ENCODE measurements at places on chromosomes 7 and 10. TPM values are rescaled to one million over a fixed set of nuclear protein-coding genes. Genes with fewer than 3 reads are reported as not detected.

FAM25A gene
- total RNA-seq: not detected

ZNF487 gene
- total RNA-seq: 6.0 TPM

UCMA gene
- not detected for total RNA-seq

FAM200A gene
- 4.1 TPM for total RNA-seq

PRR15 gene
- 4.2 TPM for total RNA-seq

PON1 gene
- not detected for total RNA-seq

CYP2C18 gene
- total RNA-seq: not detected

SUN3 gene
- total RNA-seq: not detected

NKX1-2 gene
- total RNA-seq: not detected

KEL gene
- total RNA-seq: not detected

GRM3 gene
- total RNA-seq: not detected

ZNF277 gene
- 21.9 TPM for total RNA-seq

CUBN gene
- total RNA-seq: 0.34 TPM

PLPP4 gene
- 6.8 TPM for total RNA-seq

PPA1 gene
- 204 TPM for total RNA-seq

ZP3 gene
- total RNA-seq: 21.8 TPM

ABCB1 gene
- 9.0 TPM for total RNA-seq

ZNF239 gene
- total RNA-seq: 4.7 TPM

MRLN gene
- total RNA-seq: not detected

SLIT1 gene
- 0.03 TPM for total RNA-seq

PIK3CG gene
- total RNA-seq: not detected

GIMAP5 gene
- total RNA-seq: not detected

NUTM2A gene
- total RNA-seq: 1.7 TPM

NEUROD6 gene
- total RNA-seq: not detected

WASHC2C gene
- total RNA-seq: 19.6 TPM

TAS2R3 gene
- not detected for total RNA-seq

SPAM1 gene
- total RNA-seq: not detected

CFTR gene
- total RNA-seq: not detected

SAMD9 gene
- 4.0 TPM for total RNA-seq

AOC1 gene
- not detected for total RNA-seq

VWA2 gene
- not detected for total RNA-seq

SPACDR gene
- not detected for total RNA-seq

PRTFDC1 gene
- total RNA-seq: 9.8 TPM

FAM24A gene
- not detected for total RNA-seq

EGR2 gene
- total RNA-seq: 0.03 TPM

SFTPA1 gene
- total RNA-seq: not detected

TWIST1 gene
- not detected for total RNA-seq

SPDYE11 gene
- not detected for total RNA-seq

PLEKHA1 gene
- total RNA-seq: 42.6 TPM

CALHM3 gene
- total RNA-seq: not detected

CALU gene
- total RNA-seq: 166 TPM

RNF32 gene
- 2.6 TPM for total RNA-seq

OR6B1 gene
- not detected for total RNA-seq

SPDYE9 gene
- total RNA-seq: not detected

OR2A7 gene
- not detected for total RNA-seq

DCLRE1C gene
- 8.1 TPM for total RNA-seq

ANXA8L1 gene
- total RNA-seq: not detected

OPALIN gene
- total RNA-seq: not detected

GHRHR gene
- not detected for total RNA-seq

OPN1SW gene
- total RNA-seq: not detected

CCDC3 gene
- not detected for total RNA-seq

CAMK2B gene
- total RNA-seq: 0.14 TPM

GIMAP8 gene
- not detected for total RNA-seq

SEMA3A gene
- 10.2 TPM for total RNA-seq

TFEC gene
- total RNA-seq: not detected

FKBP6 gene
- not detected for total RNA-seq

MYH16 gene
- total RNA-seq: 0.09 TPM

SPDYE1 gene
- not detected for total RNA-seq

SPOCK2 gene
- total RNA-seq: 0.41 TPM

Data from Caki2 (cell line).